ENCODE measurements at places on chromosomes 3 and 15. TPM values are rescaled to one million over a fixed set of nuclear protein-coding genes. Genes with fewer than 3 reads are reported as not detected.

GRCh38 chr3:53484984-53485383, 9.4 kb upstream of the CACNA1D start:
- DNase-seq: no peak

DNA sequence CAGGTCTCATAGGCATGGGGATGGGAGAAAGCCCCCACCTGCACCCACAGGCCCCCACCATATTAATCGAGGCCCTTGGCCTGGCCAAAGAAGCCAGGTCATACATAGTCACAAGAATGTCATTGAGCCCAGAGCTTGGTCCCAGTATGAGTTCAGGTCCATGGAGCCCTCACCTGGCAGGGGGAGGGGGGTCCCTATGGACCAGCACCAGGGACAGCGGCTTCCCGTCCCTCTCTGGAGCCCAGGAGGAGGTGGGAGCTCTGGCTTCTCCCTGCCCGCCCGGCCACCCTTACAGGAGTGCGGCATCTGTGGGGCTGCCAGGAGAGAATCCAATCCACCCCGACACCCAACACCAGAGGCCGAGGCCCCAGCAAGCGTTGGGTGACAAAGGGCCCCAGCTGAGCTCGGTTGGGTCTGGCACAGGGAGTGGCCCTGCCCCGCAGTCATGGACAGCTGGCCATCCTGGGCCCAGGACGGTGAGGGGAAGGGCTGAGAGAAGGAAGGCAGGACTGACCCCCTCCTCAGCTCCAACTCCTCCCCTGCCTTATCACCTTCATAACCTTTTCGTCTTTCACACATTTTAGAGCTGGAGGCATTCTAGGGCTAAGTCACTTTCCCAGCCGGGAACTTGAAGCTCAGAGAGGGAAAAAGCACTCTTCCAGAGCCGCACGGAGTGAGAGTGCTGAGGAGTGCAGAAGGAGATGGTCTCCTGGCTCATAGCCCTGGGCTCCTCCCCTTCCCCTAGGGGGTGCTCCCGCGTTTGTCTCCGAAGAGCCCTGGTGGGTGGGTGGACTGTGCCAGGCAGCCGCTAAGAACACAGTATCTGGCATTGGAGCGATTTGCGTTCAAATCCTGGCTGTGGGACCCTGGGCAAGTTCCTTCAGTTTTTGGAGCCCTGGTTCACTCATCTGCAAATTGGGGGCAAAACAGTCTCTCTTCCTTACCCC, 54.6 kb downstream of the ATP2B2 start:
- DNase-seq: no peak

Gene PLA2G4D
- total RNA-seq: not detected

- no peak for DNase-seq
These were observed 154.7 kb upstream of the GOLIM4 start for GRCh38 chr3:168250415-168250861.

Gene ACAP2
- 73.4 TPM for total RNA-seq

Gene EIF4G1
- 258 TPM for total RNA-seq

Gene SERINC4
- 0.14 TPM for total RNA-seq

Gene DOCK3
- 3.4 TPM for total RNA-seq

Gene PTH1R
- not detected for total RNA-seq

- DNase-seq: peak; percentile 45
These were observed 180.3 kb upstream of the TSC22D2 start for GRCh38 chr3:150227839-150228238.

- DNase-seq: no peak
These were observed 332.4 kb upstream of the PPP2R3A start for GRCh38 chr3:135633078-135633477.

DNA sequence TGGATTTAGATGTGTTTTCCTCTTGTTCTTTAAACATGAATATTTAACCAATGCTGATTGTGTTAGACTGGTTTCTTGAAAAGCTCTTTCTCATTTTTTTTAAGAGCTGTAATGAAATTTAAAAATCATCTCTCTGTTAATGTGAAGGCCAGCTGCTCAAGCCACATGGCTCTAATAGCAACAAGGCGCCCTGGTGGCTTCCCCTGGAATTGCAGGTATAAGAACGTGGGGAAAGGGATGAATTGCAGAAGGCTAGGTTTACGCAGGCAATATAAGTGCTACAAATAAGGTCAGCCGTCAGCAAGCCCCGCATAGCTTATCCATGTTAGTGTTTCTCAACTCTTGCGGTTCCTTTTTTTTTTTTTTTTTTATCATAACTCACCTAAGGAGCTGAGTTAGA, 108.5 kb downstream of the SAMMSON start:
- no peak for DNase-seq

GRCh38 chr3:165641569-165642310, 195.5 kb downstream of the BCHE start:
- no peak for DNase-seq

- DNase-seq: no peak
These were observed 43.5 kb upstream of the MBNL1 start for GRCh38 chr3:152225201-152225600.

DNA sequence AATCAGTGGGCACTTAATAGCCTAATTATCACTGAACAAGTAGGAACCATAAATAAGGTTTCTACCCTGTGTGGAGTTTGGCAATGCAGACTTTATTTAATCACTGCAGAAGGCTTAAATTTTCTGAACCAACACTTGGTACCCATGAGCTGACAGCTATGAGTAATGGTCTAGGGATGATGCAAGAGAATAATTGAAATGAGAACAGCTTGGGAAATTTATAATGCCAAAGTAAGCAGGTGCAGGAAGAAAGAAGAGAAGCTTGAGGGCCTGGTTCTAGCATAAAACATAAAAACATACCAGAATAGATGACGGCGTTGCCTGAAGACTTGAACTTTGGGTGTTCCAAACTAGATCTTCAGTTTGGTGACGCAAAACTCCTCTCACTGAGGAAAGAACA, 67.0 kb downstream of the IMPG2 start:
- DNase-seq: no peak

Gene HHATL
- not detected for total RNA-seq

DNA sequence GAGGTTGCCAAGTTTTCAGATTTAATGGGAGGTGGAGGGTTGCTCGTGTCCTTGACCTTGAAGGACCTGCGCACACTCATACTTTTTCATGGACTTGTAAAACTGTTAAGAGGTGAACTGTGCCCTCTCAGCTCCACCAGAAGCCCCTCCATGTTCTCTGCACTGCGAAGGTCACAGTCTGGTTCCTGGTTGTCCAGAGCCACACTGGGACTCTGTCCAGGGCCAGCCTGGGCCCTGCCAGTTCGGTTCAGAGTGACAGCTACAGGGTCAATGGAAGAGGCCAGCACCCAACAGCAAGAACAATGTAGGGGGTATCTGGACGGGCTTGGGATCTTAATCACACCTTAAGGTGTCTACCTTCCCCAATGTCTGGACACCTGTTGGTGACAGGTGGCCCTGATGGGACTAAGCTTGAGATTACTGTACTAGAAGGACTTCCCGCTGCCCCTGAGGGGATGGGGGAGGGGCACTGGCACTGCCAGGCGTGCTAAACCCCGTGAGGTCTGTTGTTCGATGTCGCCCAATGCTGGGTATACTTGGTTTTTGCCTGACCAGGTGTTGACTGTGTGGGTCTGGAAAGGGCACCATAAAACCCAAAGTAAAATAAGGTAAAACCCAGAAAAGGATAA, 34.7 kb downstream of the GRK7 start:
- DNase-seq: peak; percentile 38

- DNase-seq: no peak
These were observed 24.3 kb upstream of the CP start for GRCh38 chr3:149245738-149246451.

GRCh38 chr3:120144267-120144666, 50.0 kb upstream of the GSK3B start:
- DNase-seq: no peak

- peak; percentile 44 for DNase-seq
These were observed 22.5 kb downstream of the SLC6A6 start for GRCh38 chr3:14424711-14425580.

GRCh38 chr3:164723396-164723795, 354.9 kb downstream of the SI start:
- DNase-seq: no peak

Gene CTXN2
- not detected for total RNA-seq

Gene PIAS1
- 53.8 TPM for total RNA-seq

Gene ANKUB1
- not detected for total RNA-seq

DNA sequence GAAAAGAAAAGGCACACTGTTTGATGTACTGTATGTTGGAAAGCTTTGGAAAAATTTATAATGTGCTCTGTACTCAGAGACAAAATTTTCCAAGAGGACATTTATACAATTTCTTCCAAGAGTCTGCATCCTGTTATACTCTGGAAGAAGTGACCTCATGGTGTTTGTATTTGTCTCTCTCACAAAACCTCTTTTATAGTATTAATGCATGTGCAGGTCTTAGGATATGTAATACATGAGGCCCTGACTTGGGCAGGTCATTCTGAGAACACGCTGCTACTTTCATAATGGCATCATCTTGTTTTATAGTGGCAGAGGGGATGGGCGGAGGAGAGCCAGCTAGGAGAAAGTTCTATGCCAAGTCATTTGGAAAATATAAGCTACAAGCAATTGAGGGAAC, 72.0 kb upstream of the P3H2 start:
- no peak for DNase-seq

- no peak for DNase-seq
These were observed 151.5 kb downstream of the LRRK1 start for GRCh38 chr15:101070502-101071273.

DNA sequence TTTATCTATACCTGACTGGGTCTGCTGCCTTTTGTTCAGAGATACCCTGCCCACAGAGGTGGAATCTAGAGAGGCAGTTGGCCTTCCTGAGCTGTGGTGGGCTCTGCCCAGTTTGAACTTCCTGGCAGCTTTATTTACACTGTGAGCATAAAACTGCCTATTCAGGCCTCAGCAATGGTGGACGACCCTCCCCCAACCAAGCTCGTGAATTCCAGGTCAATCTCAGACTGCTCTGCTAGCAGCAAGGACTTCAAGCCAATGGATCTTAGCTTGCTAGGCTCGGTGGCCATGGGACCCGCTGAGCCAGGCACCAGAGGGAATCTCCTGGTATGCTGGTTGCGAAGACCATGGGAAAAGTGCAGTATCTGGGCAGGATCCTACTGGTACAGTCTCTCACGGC, 270.2 kb downstream of the CADM2 start:
- no peak for DNase-seq

GRCh38 chr15:73885954-73886700, 12.8 kb downstream of the TBC1D21 start:
- DNase-seq: no peak

Gene SLC28A1
- total RNA-seq: not detected

DNA sequence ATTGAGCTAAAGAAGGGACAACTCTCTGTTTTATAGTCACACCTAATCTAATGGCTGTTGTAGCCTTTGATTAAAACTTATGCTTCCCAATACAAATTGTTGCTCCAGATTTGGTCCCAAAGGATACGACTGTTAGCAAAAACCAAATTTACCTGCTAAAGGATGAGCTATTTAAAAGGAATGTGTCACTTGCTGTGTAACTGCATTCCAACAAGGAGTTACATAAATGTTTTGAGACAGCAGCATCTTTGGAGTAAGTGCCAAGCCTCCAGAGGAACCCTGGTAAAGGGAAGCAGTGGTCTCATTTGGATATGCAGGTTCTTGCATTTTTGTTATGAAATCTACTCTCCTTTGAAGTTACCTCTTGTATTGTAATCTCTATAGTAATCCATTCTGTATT, 233.3 kb downstream of the THSD4 start:
- DNase-seq: no peak

DNA sequence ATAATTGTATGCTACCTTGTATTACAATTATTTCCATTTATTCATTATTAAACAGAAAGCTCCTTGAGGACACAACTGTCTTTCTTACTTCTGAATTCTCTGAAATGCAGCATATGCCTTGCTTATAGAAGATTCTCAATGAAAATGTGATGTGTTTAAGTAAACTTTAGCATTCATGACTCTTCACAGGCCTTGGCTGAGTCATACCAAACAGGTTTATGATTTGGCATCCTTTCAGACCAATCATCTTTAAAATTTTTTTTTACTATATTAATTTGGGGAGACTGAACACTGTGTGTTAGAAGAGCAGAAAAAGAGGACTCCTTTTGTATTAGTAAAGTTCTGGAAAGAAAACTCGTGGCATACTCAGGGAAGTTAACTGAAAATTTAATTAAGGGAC, 6.4 kb upstream of the GALK2 start:
- DNase-seq: no peak

- DNase-seq: no peak
These were observed 352 bp downstream of the CHRD start for GRCh38 chr3:184380185-184380626.
